ENCODE measurements at places on chromosomes 2 and 18. TPM values are rescaled to one million over a fixed set of nuclear protein-coding genes. Genes with fewer than 3 reads are reported as not detected.

The CNGA3 gene
- total RNA-seq, result not detected

The CCDC150 gene
- 0.74 TPM for total RNA-seq

The EFEMP1 gene
- total RNA-seq, result not detected

The DTNB gene
- total RNA-seq, result 50.1 TPM

The VWC2L gene
- not detected for total RNA-seq

The SCRN3 gene
- 11.5 TPM for total RNA-seq

The KRTCAP3 gene
- 10.0 TPM for total RNA-seq

The SNED1 gene
- 170 TPM for total RNA-seq

The ASIC4 gene
- total RNA-seq, result 0.12 TPM

The C2orf78 gene
- total RNA-seq, result not detected

The ITGA4 gene
- total RNA-seq, result 18.8 TPM

The PDCD1 gene
- total RNA-seq, result 12.3 TPM

The SLC8A1 gene
- total RNA-seq, result not detected

The GDF7 gene
- total RNA-seq, result 0.17 TPM

The IL36G gene
- total RNA-seq, result not detected

The INO80D gene
- total RNA-seq, result 59.1 TPM

The TMEM247 gene
- total RNA-seq, result not detected

The FAM161A gene
- total RNA-seq, result 2.2 TPM

The SPR gene
- total RNA-seq, result not detected

The NAT8 gene
- not detected for total RNA-seq

The POTEI gene
- total RNA-seq, result not detected

The ZNF804A gene
- total RNA-seq, result not detected

The PPM1B gene
- 91.8 TPM for total RNA-seq

The PASK gene
- total RNA-seq, result 160 TPM

The DQX1 gene
- total RNA-seq, result 0.15 TPM

The RGPD3 gene
- total RNA-seq, result 0.44 TPM

The ATP6V1C2 gene
- total RNA-seq, result not detected

The C1QL2 gene
- total RNA-seq, result not detected

The OBSL1 gene
- total RNA-seq, result 0.57 TPM

The LIMS2 gene
- total RNA-seq, result 10.8 TPM

The HOXD13 gene
- total RNA-seq, result not detected

The ATP8B1 gene
- not detected for total RNA-seq

The DTNA gene
- not detected for total RNA-seq

The TTC39C gene
- total RNA-seq, result 274 TPM

The SLC4A5 gene
- total RNA-seq, result 12.7 TPM

The SKA1 gene
- 2.2 TPM for total RNA-seq

The HJURP gene
- 1.8 TPM for total RNA-seq

All from CD4-positive, CD25-positive, alpha-beta regulatory T cell (primary cell).